ENCODE measurements at places on chromosomes 16 and 17.
A peak's percentile ranks its signal among the peaks of the same experiment; 100 is the strongest.

GRCh38 chr16:15855704-15856003 lies 1.2 kb downstream of the MYH11 start:
- no peak for DNase-seq

DNA sequence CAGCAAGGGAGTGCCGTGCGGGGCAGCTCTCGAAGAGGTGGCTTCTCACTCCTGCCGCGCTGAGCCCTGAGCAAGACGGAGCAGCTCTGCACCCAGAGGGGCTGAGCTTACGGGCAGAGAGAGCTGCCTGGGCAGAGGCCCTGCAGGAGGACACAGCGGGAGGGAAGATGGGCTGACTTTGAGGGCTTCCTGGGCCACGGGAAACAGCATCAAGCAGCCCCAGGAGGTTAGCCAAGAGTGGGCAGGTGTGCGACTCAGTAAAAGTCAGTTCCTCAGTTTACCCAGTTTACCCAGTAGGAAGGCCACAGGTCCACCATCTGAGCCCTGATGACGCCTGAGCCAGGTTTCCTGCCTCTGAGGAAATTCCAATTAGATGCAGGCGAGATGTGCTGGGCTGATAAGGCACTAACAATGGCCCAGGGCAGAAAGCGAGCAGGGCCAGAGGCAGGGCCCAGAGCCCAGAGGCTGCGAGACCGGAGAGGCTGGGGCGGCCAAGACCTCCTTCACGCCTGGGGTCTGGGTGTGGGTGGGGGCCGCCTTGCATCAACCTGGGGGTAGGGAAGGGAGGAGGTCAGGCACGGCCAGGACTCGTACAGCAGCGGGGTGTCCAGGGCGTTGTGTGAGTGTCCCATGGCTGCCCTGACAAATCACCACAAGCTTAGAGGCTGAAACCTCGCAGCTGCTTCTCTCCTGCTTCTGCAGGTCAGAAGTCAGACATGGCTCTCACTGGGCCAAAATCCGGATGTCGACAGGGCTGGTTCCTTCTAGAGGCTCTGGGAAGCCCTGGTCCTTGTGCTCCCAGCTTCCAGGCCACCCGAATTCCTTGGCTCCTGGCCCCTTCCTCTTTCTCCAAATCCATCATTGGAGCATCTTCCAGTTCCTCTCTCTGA lies 32.0 kb upstream of the CIBAR2 start:
- no peak for DNase-seq

- no peak for DNase-seq
Measured at GRCh38 chr17:8674344-8675305, 44.1 kb upstream of the MYH10 start.

- DNase-seq: no peak
Measured at GRCh38 chr16:67613808-67614207, 31.1 kb upstream of the CARMIL2 start.

DNA sequence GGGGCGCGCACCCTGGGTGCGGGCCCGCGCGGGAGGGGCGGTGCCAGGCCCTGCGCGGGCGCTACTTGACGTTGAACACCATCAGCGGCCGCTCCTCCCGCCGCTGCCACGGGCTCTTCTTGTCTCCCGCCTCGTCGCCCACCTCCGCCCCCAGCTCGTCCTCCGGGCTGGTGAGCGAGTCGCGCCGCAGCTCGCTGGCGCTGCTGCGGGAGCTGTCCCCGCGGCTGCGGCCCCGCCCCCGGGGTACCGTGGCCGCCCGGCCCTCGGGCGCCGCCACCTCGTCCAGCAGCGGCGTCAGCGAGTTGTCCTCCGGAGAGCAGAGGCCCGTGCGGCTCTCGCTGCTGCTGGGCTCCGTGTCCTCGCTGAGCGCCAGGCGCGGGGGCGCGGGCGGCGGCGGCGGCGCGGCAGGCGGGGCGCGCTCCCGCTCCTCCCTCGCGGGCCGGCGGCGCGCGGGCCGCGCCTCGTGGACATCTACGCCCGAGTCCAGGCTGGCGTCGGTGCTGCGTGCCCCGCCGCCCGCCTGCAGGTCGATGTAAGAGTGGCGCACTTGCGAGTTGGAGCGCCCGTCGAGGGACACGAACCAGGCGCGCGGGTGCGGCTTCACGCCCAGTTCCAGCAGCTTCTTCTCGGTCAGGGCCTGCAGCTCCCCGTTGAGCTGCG lies 8.7 kb downstream of the GRN start:
- no peak for DNase-seq

DNA sequence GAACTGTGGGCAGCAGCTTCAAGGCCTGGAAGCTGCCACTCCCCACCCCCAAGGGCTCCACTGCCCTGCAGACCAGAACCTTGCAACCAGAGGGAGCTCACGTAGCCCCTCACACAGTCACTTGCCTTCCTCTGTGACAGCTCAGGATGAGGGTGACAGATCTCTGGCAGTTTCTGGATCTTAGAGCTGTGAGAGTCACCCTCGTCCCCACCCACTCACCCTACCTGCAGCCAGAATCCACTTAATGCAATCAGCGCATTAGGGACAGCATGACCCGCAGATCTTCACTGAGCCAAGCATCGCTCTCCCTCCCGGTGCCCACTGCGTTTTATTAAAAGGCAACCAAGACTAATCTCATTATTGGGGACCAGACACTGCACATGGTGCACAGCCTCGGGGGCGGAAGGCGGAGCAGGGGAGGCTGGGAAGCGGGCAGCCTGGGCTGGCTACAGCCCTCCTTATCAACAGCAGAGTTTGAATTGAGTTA lies 3.5 kb downstream of the CYB561 start:
- DNase-seq: no peak

GRCh38 chr17:15239491-15239890 lies 25.6 kb downstream of the PMP22 start:
- no peak for DNase-seq

GRCh38 chr17:4304417-4305027 lies 40.7 kb upstream of the ANKFY1 start:
- no peak for DNase-seq

DNA sequence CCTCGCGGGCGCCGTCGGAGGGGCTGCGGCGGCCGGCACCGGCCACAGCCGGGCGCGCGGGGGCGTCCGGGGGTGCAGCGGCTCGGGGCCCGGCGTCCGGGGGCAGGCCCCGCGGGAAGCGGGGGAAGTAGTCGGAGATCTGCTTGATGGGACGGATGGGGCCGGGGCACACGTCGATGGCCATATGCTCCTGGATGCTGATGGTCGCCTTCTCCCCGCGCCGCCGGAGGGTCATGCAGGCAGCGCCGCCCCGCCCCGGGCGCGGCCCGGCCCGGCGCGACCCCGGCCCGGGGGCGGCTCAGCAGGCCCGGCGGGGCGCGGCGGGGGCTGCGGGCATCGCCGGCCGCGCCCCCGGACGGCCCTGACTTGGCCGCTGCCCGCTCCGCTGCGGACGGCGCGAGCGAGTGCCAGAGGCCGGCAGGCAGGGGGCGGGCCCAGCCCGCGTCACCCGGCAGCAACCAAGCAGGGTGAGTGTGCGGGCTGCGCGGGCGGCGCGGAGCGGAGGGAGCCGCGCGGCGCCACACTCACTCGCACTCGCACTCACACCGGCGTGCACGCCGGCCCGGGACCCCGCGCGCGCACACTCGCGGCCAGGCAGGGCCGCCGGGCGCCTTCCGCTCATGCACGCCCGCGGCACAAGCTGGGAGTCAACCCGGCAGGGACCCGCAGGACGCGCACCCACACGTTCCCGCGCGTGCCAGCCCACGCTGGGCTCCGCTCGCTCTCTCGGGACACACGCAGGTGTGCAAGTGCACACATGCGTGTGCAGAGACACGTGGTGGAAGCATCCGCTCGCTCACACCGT lies at the start of gene DOC2B:
DOC2B (minus strand) TSS at position 406 of the 805 bp plus-strand sequence; CDS start at position 235, 171 bp downstream.
- no peak for DNase-seq

DNA sequence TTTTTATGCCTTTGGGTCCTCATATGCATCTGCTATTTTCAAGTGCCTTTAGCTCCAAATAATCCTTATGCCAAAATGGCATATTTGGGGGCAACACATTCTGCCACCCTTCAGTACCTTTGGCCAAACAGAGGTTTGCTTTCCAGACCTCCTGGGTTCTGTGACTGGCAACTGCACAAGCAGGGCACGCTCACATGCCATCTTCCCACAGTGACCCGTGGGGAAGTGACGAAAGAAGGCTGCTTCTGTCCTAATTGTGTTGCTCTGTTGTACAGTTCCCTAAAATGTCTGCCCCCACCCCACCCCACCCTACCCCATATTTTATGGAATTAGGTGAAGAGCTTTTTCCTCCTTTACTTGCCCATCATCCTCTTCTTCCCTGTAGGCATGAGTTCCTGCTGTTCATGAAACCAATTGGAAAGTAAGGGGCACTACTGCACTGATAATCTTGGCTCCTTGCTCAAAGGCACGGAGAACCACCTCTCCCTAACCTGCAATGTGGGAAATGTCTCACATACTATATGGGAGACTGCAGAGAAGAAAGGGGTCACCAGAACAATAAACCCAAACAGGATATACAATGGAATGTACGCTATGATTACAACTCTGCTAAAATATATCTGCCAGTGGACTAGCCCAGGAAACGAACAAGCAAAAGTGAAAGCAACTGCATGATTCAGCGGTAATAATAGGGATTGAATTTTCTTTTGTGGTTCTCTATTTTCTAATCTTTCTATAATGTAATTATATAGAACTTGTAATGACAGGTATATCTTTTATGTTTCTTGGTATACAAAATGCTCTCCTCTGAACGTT lies 3.3 kb upstream of the SLFN12L start:
- DNase-seq: no peak

DNA sequence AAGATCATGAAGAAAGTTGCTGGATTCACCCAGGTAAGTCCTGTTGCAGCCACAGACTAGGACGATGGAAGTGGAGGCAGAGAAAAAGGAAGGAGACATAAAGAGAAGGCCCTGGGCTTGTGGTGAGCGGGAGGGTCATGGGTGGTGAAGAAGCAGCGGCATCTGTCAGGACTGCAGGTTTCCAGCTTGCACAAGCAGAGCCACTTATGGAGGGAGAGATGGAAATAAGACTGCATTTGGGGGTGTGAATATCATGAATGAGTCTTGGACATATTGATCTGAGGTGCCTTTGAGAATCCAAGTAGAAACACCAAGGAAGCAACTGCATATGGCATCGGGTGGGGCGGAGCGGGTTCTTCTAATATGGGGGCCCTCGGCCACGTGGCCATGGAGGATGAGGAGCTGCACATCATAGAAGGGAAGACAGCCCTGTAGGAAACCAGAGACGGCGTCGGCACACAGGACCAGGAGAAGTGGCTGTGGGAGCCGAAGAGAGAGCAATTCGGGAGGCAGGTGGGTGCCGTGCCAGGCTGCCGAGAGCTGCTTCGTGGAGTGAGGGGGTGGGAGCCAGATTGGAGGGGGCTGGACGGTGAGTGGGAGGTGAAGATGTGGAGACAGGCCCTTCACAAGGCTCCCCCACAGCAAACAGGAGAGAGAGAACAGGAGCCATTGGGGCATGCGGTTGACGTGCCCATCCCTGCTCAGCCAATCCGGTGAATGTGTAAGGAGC lies 243.5 kb downstream of the GSG1L start:
- DNase-seq: no peak

- peak; percentile 99 for DNase-seq
Measured at GRCh38 chr16:53090591-53091411, 36.0 kb downstream of the CHD9 start.

- DNase-seq: no peak
Measured at GRCh38 chr16:75111961-75112733, 4.4 kb downstream of the LDHD start.

DNA sequence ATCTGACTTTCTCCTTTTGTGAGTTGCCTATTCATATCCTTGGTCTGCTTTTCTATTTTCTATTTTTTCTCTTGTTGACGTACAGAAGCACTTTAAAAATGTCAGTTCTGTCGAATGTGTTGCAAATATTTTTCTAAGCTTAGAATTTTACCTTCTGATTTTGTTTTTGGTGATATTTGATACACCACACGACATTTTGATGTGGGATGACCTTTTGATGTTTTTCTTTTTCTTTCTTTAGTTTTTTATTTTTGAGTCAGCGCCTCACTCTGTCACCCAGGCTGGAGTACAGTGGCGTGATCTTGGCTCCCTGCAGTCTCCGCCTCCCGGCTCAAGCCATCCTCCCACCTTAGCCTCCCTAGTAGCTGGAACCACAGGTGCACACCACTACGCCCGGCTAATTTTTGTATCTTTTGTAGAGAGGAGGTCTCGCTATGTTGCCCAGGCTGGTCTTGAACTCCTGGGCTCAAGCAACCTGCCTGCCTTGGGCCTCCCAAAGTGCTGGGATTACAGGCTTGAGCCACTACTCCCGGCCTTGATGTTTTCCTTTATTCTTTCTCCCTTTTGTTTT lies 39.6 kb downstream of the WSB1 start:
- DNase-seq: no peak

- DNase-seq: no peak
Measured at GRCh38 chr16:19835968-19836421, 48.7 kb downstream of the GPRC5B start.

DNA sequence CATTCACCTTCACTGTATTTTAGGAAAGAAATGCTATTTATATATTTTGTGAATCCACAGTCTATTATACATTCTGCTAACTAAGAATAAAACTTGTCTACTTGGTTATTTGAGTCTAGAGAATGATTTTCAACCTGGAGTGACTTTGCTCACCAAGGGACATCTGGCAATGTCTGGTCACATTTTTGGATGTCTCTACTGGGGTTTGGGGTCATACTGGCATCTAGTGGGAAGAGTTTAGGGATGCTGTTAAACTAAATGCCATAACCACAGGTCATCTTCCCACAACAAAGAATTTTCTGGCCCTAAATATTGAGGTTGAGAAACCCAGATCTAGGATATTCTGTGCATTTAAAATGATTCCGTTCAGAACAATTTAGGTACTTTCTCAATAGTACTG lies 26.0 kb downstream of the KCNJ16 start:
- no peak for DNase-seq

DNA sequence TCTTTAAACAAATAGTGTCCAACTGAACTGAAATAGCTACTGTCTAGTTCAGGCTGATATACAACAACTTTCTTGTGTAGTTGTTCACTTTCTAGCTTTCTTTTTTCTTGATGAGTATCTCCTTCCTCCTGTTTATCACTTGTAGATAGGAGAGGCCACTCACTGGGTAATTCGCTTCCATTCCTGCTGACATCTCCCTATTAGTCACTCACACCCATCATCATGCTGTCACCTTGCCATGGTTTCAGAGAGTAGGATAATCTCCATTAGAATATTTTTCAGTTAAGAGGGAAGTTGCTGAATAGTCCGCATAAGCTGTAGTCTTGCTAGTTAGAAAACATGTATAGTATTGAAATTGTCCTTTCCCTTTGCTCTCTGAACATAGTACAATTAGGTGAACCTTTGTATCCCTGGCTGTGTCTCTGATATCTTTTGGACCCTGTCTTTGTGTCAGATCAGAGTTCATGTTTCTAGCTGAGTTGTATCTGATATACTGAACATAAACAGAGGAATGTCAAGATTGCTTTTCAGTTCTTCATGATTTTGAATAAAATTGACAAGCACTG lies 64.4 kb upstream of the RASL10B start:
- no peak for DNase-seq

DNA sequence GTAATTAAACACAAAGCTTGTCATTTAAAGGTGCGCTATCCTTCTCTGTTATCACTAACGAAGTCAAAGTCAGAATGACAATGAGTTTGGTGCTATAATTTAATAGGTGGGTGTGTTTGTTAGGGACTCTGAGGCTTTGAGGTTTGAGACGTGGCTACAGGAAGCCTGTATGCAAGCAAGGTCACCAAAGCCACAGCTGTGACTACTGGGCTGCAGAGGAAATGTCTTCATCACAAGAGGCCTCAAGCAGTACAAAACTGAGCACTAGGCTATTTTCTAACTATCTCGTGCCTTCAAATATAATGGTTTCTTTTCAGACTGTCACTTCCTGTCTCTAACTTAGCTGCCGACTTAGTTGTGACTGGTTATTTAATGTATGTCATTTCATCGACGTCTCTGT lies 141.2 kb downstream of the AATF start:
- no peak for DNase-seq

- no peak for DNase-seq
Measured at GRCh38 chr16:10067406-10067805, 114.8 kb downstream of the GRIN2A start.

- DNase-seq: no peak
Measured at GRCh38 chr17:76909971-76910760, 42.0 kb downstream of the MGAT5B start.
